ENCODE measurements at places on chromosomes 2 and 18. TPM values are rescaled to one million over a fixed set of nuclear protein-coding genes. Genes with fewer than 3 reads are reported as not detected.

The SERPINB12 gene
- total RNA-seq = not detected

The SRD5A2 gene
- 0.06 TPM for total RNA-seq

The RAD51AP2 gene
- total RNA-seq = 0.12 TPM

The ANKRD30BL gene
- 1.4 TPM for total RNA-seq

The USP37 gene
- 19.6 TPM for total RNA-seq

The HNMT gene
- total RNA-seq = 62.0 TPM

The SUCLG1 gene
- total RNA-seq = 140 TPM

The ANKRD53 gene
- total RNA-seq = 0.41 TPM

The REG1B gene
- total RNA-seq = not detected

The NEU2 gene
- total RNA-seq = not detected

The DIPK1C gene
- total RNA-seq = 1.2 TPM

The EVA1A gene
- 34.6 TPM for total RNA-seq

The DSEL gene
- total RNA-seq = 29.2 TPM

The FRZB gene
- 7.8 TPM for total RNA-seq

The NOL4 gene
- 2.7 TPM for total RNA-seq

The NETO1 gene
- total RNA-seq = 0.29 TPM

The RBM44 gene
- 2.2 TPM for total RNA-seq

The ERFE gene
- 5.1 TPM for total RNA-seq

The PLEKHA3 gene
- total RNA-seq = 7.7 TPM

The RMDN2 gene
- 8.8 TPM for total RNA-seq

The FOXD4L1 gene
- 0.12 TPM for total RNA-seq

The DAW1 gene
- total RNA-seq = 0.12 TPM

The PTGR3 gene
- total RNA-seq = 26.3 TPM

The HOXD13 gene
- total RNA-seq = 0.06 TPM

The OTOF gene
- 1.4 TPM for total RNA-seq

The SPDYA gene
- 2.3 TPM for total RNA-seq

The MLPH gene
- total RNA-seq = 4.6 TPM

The MYO1B gene
- total RNA-seq = 116 TPM

The CGREF1 gene
- 3.6 TPM for total RNA-seq

The STPG4 gene
- not detected for total RNA-seq

The CIB4 gene
- 0.29 TPM for total RNA-seq

The LYPD1 gene
- total RNA-seq = 57.0 TPM
